GM04503 (cell line): ENCODE measurements at places on chromosomes 7 and 10.
A peak's percentile ranks its signal among the peaks of the same experiment; 100 is the strongest.

DNA sequence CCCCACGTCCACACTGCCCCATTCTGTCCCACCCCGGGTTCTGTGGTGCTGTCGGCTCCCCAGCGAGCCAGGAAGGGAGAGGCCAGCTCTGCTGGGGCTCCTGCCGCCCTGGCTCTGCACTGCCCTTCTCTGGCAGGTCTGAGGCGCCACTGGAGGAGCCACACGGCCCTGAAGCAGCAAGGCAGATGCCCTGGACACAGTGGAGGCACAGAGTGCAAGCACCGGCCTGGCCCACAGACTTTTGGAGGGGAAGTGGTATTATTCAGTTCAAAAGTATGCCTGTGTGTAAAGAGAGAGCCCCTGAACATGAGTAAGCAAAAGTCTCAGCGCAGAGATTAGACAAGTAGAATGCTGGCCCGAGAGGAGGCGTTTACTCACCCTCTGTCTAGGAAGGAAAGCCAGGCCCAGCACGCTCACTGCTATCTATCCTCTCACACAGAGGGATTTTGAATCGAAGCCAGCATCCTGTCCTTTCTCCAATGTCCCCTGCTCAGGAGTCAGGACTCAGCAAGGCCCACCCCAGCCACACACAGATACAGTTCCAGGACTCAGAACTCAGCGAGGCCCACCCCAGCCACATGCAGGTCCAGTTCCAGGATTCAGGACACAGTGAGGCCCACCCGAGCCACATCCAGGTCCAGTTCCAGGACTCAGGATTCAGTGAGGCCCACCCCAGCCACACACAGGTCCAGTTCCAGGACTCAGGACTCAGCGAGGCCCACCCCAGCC is 115.0 kb downstream of the EGFR start:
- peak; percentile 96 for DNase-seq

DNA sequence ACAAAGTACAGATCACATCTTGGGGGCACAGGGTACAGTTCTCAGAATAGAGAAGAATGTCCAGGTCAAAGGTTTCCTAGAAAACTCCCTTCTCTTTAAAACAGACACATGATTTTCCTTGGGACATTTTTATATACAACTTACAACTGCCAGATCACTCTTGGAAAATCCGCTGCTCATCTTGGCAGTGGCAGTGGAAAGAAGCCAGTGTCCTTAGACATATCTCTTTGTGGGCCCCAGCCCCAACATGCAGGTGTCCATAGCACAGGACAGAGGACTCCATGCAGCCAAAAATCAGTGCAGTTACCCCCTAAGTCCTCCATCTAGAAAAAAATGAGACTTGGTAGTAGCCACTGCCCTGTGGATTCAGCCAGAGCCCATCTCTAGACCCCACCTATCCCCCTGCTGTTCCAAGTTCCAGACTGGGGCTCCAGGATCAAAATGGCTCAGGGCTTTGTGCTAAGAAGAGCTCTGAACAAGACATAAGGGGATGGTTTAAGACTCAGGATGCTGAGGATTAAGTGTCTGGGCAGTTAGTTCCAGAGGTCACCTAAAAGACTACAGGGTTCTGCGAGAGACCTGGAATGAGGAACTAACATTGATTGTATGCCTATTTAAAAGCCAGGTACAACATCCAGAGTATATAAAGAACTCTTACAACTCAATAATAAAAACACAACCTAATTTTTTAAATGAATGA is 34.4 kb downstream of the HIPK2 start:
- DNase-seq = no peak

DNA sequence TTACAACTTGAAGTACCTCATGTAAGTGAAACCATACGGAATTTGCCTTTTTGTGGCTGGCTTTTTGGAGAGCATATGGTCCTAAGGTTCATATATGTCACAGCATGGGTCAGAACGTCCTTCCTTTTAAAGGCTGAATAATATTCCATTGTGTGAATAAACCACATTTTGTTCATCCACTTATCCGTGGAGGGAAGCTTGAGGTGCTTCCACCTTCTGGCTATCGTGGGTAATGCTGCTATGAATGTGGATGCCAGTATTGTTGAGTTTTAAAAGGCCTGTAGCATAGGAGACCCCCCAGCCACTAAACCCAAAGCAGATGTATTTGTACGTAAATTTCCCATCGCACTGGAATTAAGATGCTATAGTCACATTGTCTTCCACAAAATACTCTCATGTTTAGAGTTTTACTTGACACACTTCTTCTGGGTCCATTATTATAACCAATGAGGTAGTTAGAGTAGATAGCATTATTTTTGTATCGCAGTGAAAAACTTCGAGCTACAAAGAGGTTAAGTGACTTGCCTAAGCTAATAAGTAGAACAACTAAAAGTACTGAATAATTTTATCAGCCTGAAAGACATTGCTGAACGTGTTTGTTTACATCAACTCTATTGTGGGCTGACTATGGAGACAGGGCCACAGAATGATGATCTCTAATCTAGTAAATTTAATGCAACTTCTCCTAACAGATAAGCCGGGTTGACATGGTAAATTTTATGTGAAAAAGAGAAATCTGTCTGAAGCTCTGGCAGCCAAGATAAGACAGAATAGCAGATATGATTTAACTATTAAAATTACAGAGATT is 183.0 kb upstream of the CTBP2 start:
- DNase-seq = no peak

DNA sequence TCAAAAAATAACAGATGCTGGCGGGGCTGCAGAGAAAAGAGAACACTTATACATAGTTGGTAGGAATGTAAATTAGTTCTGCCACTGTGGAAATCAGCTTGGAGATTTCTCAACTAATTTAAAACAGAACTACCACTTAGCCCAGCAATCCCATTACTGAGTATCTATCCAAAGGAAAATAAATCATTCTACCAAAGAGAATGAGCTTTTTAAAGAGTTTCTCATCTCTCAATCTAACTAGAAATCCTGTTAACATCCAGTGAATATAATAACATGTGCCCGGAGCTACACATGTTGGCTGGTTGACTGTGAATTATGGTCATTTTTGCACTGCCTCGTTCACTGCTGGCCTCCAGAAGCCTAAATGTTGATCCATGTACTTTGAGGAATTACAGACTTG is 39.3 kb downstream of the BET1 start:
- no peak for DNase-seq

DNA sequence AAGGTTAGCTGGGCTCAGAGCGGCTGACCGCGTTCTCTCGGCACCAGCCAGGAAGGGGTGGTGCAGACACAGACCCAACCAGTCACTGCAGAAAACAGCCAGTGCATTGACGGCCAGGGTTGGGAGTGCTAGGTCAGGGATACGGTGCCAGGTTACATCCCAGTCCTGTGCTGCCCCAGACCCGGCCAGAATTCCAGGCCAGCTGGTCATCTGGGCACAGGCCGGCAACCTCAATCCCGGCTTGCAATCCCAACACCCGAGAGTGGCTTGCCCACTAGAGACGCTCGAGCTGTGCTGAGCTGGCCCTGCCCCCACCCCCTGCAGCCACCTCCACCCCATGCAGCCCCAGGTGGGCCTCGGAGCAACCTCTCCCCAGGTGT is 3.8 kb downstream of the PRAP1 start:
- no peak for DNase-seq

GRCh38 chr10:63611078-63611477 is 89.9 kb downstream of the REEP3 start:
- DNase-seq = no peak

DNA sequence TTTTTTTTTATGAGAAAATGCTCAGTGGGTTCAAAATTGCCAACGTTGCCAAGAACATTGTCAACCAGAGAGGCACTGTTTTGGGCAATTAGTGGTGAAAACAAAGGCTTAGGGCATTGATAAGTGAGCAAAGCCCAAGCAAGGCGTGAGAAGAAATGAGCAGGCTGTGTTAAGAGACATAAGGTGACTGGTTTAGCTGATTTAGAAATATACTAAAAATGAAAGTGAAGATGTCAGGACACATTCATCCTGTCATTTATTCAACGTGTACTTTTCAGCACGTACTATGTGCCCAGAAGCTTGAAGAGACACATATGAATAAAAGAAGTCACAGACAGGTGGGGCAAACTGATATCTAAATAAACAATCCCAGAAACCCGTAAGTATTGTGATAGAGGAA is 31.8 kb downstream of the AOAH start:
- DNase-seq = no peak

GRCh38 chr7:36638140-36638539 is 86.2 kb downstream of the AOAH start:
- DNase-seq = no peak

DNA sequence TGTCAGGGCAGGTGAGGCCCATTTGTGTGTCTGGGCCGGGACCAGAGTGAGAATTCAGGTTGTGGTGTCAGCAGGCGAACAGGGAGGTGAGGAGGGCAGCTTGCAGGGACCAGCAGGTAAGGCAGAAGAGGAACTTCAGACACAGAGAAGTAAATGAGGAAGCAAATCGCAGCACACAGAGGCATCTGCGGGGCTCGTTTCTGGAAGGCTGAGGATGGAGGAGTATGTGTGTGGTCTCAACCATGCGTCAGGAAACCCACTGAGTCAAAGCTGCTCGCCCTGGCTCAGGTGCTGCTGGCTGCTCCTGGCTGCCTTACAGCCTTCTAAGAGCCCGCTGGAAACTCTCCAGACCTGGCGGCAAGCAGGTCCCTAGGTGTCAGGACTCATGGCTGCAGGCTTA is 26.9 kb upstream of the PITRM1 start:
- no peak for DNase-seq

DNA sequence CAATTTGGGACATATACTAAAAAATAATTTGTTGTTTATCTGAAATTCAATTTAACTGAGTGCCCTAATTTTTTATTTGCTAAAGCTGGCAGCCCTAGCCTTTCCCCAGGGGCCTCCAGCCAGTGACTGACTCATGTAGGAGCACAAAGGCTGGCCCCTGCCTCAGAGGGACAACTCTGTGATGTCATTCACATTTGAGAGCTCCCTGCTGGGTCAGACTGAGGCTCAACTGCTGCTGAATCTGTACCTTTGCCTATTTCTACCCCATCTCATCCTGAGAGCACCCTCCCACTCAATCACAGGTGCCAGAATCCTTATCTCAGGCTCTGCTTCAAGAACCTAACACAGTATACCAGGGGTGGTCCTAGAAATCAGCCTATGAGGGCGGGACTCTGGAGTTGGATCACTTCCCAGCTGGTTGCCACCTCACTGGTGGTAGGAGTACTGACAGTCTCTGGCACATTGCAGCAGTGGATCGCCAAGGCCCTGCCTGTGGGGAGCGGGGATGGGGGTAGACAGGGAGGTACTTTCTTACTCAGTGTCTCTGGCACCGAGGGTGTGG is 11.6 kb downstream of the GCK start:
- no peak for DNase-seq

DNA sequence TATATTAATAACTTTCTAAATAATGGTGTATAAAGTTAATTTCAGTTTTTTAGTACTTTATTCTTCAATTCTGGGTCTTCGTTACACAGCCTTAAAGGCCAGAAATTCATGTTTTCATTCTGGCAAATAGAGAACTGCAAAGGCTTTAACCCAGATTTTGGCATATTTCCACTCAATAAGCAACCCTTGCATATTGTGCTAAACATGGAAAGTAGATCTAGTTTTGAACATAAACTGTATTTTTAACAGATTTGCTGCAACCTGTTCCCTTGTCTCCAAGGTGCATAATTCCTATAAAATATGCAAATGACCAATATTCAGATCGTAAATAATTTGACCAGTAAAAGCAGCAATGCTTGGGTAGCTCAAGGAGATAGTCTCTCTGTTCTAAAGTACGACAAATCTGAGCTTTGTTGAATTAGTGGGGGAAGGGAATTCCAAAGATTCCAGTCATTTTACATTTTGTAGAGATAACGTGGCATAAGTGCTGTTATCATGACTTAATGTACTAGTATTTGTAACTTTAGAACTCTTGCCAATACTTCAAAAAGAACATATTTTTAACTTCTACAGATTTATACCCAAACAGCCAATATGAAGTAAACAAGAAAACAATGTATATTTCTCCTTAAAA is 46.4 kb upstream of the RSBN1L start:
- no peak for DNase-seq

GRCh38 chr10:23686722-23687121 is 247.8 kb downstream of the OTUD1 start:
- DNase-seq = no peak

DNA sequence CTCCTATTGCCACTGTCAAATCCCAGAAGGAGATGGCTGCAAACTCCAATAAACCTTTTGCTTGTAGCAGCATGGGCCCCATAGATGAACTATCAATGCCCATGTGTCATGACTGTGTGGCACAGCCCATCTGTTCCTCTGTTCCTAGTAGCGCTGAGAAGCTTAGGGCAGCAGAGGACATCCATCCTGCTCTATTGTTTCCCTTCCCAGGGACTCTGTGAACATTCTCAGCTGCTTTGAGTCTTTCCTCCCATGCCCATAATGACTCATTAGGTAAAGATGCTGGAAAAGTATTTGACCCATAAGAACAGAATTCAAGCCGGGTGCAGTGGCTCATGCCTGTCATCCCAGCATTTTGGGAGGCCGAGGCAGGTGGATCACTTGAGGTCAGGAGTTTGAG is 28.3 kb downstream of the STMP1 start:
- peak; percentile 59 for DNase-seq

DNA sequence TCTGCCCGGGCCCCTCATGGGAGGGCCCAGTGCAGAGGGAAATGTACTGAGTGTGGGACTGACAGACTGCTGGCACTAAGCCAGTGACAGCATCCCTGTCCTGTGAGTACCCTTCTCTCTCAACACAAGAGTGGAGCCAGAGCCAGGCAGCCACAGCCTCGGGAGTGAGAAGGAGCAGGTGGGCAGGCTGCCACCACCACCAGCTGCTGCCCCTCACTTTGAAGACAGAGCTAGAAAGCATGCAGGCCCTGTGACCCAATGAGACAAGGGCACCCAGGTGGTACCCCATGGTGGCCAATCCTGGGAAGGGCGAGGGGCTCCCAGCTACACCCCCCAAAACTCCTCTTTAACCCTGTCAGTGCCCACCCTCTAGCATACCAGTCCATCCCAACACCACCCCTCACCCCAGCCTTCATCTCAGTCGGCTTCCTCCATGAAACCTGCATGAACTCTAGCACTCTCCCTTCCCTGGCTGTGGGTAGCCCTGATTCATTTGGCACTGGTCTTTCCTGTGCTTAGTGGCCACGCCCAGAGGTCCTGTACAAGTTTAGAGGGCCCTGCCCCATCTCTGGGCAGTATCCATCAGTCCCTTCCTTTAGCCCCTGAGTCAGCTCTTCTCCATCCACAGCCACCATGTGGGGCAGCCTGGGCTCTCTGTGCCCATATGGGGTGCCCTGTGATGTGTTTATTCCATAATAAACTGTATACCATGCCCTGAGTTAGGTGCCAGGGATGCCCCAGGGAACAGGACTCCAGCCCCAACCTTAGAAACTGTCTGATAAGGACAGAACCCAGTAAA is 207.0 kb upstream of the ZMIZ1 start:
- DNase-seq = no peak

DNA sequence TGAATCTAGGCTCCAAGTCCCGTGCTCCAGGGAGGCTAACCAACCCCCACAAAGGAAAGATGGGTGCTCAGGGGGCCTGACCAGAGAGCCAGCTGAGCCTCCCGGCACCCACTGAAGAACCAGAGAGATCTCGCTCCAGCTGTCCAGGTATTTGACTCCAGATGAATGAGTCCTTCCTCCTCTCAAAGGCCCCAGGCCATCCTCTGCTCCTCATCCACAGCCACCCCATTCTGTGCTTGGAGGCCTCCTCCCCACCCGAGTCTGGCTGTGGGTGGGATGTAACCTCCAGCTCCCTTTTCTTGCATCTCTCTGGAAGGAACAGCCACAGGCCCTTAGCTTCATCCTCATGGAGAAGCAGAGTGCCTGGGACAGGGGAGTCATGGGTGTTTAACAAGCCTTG is 44.6 kb downstream of the VSTM4 start:
- no peak for DNase-seq
